ENCODE measurements at places on chromosomes 3 and 15.

- no peak for DNase-seq
These were observed 264.0 kb upstream of the NSMCE3 start for GRCh38 chr15:29533647-29534046.

GRCh38 chr3:149310796-149311534 is 22.5 kb downstream of the TM4SF18 start:
- no peak for DNase-seq

- peak; percentile 61 for DNase-seq
These were observed 31.9 kb downstream of the EHD4 start for GRCh38 chr15:41940441-41940857.

GRCh38 chr3:16243706-16244490 is 20.8 kb downstream of the DPH3 start:
- DNase-seq, result no peak

GRCh38 chr3:177102553-177102952 is 94.7 kb downstream of the TBL1XR1 start:
- no peak for DNase-seq

DNA sequence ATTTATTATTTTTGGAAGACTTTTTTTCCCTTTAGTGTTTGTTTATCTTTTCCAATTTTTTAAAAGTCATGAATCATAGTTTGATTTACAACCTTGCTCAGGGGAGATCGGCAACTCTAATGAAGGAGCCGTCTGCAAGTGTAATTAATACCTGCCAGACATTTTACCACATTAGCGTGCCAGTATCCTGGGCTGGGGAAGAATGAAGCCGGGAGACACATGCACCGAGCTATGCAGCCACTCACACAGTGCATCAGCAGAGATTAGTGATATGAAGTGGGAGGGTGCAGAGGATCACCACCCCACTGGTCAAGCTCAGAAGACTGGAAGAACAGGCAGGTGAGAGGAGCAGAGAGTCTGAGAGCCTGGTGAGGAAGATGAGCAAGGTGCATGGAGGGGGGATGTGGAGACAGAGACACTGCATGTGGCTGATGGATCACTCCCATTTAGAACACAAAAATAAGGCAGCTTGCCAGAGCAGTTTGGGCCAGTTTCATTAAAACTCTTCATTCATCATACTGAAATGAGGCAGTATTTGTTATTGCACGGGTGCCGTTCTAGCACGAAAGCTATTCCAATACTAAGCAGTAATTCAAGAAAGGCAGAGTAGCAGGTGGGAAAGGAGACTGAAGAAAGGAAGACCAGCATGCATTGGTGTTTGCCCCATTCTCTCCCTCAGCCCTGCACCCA is 821.6 kb downstream of the TUSC7 start:
- no peak for DNase-seq

GRCh38 chr3:197994736-197995135 is 34.7 kb downstream of the LMLN start:
- no peak for DNase-seq

- DNase-seq, result no peak
These were observed 27.5 kb downstream of the CDCP1 start for GRCh38 chr3:45118615-45119071.

Measured in cardiac septum (tissue), 1 donor.